ENCODE measurements at places on chromosomes 6 and 20. TPM values are rescaled to one million over a fixed set of nuclear protein-coding genes. Genes with fewer than 3 reads are reported as not detected.

DNA sequence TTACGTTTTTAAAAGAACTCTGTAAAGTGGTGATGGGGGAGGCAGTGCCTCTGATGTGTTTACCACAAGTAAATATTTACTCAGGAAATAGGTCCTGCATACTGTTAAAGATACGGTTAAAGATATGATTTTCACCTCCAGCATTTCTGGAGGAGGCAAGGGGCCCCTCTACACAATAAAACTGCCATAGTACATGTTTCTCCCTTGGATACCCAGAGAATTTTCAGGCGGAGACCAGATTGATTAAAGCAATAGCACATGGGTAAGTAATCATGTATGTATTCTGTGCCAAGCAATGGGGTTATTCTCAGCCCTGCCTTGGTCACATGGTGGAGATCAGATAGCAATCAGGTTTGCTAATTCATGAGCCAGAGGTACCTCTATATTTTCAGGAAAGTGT, 9.6 kb downstream of the RIPOR2 start:
- H3K27me3 ChIP-seq: no peaks in the 10 kb centered on the region
- H3K4me3 ChIP-seq: no peak overlapping the region
- H3K27ac ChIP-seq: no peak overlapping the region
- peaks cover 11% of the 10 kb centered on the region for H3K4me1 ChIP-seq

DNA sequence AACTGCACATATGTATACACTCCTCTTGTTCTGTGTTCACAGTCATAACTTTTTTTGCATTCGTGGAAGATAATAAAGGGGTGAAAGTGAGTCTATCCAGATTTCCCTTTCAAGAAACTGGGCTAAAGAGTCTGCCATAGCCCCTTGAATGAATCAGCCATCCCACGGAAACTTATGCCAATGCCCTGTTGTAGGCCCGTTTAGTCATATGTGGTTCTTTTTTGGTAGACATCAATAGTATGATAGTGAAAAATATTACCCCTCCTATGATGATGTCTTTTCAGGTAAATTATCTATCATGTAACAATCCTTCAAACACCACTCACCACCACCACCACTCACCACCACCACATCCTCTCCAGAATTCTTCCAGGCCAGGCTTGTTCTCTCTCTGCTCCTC, 99.9 kb upstream of the MYLIP start:
- H3K36me3 ChIP-seq: no peaks in the 10 kb centered on the region
- H3K27ac ChIP-seq: no peak overlapping the region
- H3K4me3 ChIP-seq: no peak overlapping the region
- no peak for DNase-seq
- no peaks in the 10 kb centered on the region for H3K27me3 ChIP-seq

GRCh38 chr6:166478782-166479592, 96.2 kb upstream of the MPC1 start:
- H3K27ac ChIP-seq: no peak overlapping the region
- no peak overlapping the region for H3K4me3 ChIP-seq
- H3K4me1 ChIP-seq: no peaks in the 10 kb centered on the region
- no peaks in the 10 kb centered on the region for H3K27me3 ChIP-seq
- no peak for DNase-seq
- H3K36me3 ChIP-seq: no peaks in the 10 kb centered on the region

GRCh38 chr6:452301-453067, 60.9 kb downstream of the IRF4 start:
- no peak for DNase-seq
- no peaks in the 10 kb centered on the region for H3K36me3 ChIP-seq
- H3K27ac ChIP-seq: no peak overlapping the region
- no peaks in the 10 kb centered on the region for H3K27me3 ChIP-seq
- H3K4me1 ChIP-seq: no peaks in the 10 kb centered on the region

Gene TREM2
- total RNA-seq: not detected

Gene DST
- 475 TPM for total RNA-seq

Gene RAET1L
- not detected for total RNA-seq

Data from transverse colon (tissue), 4 donors.